GM18507 (cell line): ENCODE measurements at places on chromosomes 11 and 22.

DNA sequence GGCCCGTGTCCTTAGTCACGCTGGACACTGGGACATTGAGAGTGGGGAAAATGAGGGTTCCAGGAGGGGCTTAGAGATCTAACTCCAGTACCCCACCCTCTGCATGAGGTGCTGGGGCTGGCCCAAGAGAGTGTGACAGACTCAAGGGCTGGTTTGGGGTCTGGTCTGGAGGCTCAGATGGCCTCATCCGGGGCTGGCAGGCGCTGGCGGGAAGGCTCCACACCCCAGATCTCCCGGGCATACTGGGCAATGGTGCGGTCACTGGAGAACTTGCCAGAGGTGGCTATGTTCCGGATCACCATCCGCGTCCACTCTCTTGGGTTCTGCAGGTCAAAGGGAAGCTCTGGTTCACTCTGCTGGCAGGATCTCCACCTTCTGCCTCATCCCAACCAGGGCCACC, 2.5 kb upstream of the RASGRP2 start:
- DNase-seq: no peak

GRCh38 chr11:121067962-121068647, 32.9 kb upstream of the TECTA start:
- no peak for DNase-seq

DNA sequence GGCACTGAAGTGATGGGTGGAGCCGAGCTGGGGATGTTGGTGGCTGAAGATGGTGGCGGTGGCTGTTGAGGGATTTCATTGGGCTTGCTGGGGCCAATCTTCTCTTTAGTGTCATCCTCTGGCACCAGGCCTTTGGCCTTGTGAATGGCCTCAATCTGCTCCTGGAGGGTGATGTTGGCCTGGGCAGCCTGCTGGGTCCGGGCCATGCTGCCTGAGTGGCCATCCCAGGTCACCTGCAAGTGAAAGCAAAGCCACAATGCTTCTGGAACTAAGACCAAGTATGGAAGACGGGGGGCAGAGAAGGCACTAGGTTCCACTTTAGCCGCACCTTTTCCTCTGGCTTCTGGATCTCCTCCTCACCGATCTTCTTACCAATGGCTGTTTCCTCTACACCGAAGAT, 12.1 kb upstream of the TBC1D10A start:
- DNase-seq: no peak

DNA sequence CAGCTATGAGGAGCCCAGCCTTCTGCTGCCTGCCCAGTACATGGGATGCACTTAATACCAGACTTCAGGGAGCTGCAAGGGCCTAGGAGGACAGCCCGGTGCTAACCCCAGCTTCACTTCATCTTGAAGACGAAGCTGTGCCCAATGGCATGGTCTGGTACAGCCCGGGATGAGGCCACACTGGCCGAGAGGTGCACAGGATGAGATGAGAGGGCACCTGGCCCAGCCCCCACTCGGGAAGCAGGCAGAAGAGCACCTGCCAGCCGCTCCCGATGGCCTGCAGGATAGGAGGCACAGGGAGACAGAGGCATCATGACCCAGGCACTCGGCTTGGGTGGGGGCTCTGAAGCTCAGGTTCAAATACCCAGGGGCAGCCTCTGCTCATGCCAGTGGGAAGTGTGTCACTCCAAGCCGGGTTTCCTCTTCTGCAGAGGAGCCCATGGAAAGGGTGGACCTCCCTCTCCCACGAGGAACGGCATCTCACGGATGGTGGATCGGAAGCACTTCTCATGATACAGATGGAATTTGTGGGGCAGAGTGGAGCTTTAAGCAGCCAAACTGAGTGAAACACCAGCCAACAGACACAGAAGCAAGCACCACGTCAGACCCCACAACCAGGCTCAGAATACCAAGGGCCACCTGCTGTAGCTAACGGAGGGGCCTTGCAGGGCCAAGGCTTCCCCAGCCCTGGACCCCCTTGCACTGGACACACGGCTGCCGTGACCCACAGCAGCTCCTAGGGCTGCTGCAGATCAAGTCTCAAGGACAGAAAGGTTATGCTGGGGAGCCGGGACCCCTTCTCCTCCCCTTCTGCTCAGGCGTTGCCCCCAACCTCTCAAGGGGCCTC, 875.2 kb downstream of the BRD1 start:
- DNase-seq: no peak
